ENCODE measurements at places on chromosomes 16 and 17.

GRCh38 chr16:11058832-11059231 lies 114.5 kb downstream of the CLEC16A start:
- no peak for DNase-seq

DNA sequence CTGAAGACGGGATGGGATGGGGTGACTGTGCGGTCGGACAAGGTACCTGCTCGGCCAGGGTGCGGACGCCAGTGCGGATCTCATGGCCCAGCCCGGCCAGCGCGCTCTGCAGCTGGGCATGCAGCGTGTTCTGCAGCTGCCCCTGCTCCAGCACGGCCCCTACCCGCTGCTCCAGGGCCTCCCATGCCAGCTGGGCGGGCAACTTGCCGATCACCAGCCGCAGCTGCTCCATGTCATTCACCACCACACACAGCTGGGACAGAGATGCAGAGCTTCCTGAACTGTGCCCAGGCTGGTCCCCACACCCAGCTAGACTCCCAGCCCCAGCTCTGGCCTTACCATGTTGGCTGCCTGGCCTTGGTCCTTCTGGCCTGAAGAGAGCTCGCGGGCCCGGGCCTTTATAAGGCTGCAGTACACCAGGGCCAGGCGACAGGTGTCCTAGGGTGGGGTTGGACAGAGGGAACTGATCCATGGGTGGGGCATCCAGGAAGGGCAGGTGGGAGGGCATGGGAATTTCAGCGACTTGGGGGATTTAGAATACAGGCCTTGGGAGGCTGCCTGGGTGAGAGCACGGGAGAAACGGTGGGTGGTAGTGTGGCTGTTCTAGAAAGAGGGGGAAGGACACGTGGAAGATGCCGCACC lies 9.8 kb downstream of the UNC13D start:
- DNase-seq: no peak

GRCh38 chr16:84947022-84947421 lies 64.3 kb downstream of the ZDHHC7 start:
- no peak for DNase-seq

DNA sequence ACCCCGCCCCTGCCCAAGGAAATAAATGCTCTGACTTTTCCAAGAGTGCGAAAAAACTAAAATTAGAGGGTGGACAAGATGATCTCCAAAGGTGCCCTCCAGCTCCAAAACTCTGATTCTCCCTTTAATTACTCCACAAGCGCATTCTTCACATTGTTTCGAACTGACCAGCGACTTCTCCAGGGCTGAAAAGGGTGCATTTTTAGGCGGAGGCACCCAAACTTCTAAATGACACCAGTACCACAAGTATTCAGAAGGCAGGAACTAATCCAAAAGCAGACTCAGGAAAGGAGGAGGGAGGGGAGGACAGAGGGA lies 750 bp downstream of the ZFHX3 start:
- DNase-seq: no peak

DNA sequence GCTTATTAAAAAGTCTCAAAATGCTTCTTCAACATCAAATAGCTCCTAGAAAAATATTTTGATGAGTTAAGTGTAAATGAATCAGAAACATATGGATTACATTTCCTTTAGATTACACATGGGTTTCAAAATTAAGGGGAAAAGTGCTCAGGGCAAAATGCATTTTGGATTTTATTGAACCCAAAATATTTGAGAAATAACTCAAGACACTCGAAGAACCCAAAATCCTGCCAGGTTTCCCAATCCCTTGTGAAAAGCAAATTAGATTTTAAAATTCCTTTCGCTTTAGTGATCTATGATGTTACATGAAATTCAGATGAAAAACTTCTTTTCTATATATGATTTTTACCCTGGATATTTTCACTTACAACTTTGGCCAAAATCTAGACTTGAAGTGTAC lies 847.4 kb upstream of the SOX9 start:
- DNase-seq: no peak

DNA sequence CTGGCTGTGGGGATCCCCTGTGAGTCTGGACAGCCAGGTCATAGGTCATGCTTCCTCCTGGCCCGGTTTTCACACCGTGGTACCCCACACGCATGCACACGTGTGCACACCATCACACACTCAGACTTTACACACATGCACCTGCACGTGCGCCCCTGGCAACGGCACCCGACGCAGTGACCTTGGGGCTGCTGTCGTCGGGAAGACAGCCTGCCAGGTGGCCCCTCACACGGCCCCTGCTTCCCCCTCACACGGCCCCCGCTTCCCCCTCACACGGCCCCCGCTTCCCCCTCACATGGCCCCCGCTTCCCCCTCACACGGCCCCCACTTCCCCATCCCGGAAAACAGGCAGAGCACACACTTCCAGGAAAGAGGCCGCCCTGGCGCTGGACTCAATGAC lies 45.1 kb downstream of the CBFA2T3 start:
- no peak for DNase-seq

- DNase-seq: no peak
Observed at GRCh38 chr16:73142053-73142854, 94.3 kb upstream of the ZFHX3 start.

DNA sequence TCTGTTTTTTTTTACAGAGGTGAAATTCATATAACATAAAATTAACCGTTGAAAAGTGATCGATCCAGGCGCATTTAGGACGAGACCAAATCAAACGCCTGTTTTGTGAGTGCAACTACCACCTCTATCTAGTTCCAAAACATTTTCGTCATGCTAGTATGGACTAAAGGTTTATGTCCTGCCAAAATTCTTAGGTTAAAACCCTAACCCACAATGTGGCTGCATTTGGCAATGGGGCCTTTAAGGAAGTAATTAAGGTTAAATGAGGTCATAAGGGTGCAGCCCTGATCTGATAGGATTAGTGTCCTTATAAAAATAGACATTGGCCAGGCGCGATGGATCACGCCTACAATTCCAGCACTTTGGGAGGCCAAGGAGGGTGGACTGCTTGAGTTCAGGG lies 32.8 kb upstream of the RCVRN start:
- no peak for DNase-seq

GRCh38 chr16:77689971-77690370 lies 32.3 kb upstream of the NUDT7 start:
- no peak for DNase-seq

DNA sequence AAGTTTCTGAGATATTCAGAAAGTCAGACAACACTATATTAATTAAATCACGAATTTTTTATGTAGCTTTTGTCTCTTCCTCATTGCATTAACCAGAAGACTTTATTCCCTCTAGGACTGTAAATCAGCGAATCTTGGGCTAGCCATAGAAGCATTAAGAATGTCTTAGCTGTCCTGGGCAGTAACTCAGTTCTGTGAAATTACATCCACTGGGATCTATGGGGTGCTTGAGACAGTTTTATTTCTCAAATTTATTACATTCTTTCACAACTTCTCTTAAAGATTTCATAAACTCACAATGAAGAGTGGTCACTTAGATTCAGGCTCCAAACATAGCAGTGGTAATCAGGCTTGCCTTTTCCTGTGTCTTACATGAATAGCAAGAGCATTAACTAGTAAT lies 1153.4 kb downstream of the CDH8 start:
- DNase-seq: no peak

DNA sequence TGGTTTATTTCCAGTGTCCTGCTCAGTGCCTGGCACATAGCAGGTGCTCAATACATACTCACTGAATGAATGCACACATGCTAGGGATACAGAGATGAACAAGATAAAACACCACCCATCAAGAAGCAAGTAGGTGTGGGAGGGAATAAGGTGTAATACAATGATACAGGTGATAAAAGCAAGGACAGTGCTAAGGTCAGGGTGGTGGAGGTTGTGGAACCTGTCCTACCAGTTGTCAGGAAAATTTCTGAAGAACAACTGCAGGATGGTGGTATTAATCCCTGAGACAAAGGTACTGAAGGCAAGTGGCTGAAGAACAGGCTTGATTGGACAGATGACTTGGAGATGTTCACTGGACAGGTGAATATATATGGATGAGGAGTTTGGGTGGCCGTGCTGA lies 1.8 kb downstream of the KNOP1 start:
- DNase-seq: no peak

DNA sequence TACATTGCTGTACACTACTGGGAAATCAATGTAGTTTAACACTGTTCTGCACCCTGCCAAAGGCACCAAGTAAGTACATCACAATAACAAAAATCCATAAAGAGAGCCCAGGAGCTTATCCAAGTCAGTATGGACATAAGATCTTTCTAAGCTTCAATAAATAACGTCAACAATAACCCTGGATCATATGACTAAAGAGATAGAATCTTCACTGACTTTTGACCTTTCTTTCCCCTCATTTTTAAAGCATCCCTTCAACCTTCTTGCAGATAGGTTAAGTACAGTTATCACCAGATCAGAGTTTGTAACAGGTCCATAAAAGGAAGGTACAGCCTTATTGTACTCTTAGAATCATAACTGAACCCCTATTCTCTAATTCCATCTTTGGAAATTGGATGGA lies 2.3 kb downstream of the CEP20 start:
- DNase-seq: no peak

DNA sequence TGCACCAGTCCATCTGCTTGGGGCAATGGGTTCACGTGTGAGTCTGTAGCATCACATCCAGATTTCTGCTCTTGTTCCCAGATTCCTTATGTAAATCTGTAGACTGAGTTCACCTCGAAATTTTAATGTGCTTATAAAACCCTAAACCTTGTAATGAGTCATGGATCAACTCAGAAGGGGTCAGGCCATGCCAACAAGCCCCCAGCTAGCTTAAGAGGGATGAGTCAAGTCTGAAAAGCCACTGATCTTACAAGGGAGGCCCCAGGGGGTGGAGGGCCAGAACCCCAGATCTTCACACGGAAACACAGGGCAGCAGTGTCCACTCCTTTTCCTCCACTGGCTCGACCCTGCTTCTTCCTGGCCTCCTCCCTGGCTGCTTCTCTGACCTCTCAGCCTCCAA lies 399.1 kb upstream of the CDH5 start:
- DNase-seq: no peak

DNA sequence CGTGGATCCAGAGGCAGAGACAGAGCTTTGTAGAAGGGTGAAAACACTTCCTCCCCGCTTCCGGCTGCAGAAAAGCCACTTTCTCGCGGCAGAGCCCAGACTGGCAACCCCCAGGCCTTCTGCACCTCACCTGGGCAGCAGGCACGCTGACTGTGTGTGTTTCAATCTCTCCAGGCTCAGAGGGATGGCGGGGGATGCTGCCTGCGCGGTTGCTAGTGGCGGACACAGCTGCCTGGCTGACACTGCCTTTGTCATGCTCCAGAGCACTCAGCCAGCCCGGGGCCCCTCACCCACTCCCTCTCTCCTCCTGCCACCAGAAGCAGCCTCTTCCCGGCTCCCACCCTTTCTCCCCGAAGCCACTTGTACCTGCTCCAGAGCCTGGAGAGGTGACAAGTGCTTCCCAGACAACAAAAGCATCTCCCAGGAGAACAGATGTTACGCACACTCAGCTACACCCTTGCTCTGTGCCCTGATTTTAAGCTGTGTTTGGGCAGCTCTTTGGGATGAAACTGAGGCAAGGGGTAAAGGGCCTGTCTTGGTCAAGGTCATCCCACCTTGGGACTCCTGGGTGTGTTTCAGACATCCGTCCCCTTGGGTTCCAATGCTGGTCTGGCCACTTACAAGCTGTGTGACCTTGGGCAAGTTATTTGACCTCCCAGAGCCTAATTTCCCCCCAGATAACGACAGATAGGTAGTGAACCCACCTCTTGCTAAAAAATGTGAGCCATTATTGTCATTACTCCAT lies 9.2 kb upstream of the GLIS2 start:
- no peak for DNase-seq

DNA sequence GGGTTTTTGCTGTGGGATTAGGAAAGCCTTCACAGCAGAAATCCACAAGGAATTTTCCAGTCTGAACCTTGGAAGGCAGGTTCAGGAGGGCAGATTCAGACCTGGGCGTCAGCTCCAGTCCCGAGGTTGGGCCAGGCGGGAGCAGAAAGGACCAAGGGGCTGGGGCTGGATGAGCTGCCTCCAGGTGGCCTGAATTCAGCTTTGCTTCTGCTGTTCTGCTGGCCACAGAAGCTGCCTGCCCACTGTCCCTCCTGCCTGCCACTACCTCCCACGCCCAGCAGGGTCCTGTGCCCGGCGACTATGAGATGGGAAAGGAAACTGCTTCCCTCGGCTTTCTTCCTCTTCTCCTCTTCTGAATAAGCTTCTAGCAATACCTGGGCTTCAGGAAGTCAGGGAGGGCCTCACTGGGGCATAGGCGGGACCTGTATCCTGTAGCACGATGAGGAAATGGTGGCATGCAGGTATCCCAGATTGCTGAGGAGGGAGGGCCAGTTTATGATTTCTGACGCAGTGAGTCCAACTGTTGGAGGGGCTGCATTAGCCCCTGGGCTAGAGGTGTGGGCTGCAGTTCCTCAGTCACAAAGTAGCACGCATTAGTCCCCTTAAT lies 18.4 kb downstream of the TBX4 start:
- DNase-seq: no peak

DNA sequence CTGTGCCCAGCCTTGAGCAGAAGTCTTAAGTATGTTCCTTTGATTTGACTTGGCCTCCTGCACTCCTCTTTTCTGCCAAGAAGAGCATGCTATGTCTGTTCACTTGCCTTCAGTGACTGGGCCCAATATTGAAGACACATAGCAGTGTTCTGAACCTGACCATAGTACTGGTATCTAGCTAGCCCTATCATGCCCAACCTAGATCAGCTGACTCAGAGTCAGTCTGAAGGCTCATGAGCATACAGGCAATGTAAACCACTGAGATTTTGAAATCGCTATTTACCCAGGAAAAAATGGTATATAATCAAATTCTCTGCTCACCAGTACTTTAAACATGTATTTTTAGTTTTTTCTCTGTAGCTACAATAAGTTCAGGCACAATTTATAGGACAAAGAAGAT lies 129.4 kb downstream of the TANC2 start:
- no peak for DNase-seq

GRCh38 chr16:59249011-59249410 lies 514.9 kb upstream of the GOT2 start:
- DNase-seq: no peak

DNA sequence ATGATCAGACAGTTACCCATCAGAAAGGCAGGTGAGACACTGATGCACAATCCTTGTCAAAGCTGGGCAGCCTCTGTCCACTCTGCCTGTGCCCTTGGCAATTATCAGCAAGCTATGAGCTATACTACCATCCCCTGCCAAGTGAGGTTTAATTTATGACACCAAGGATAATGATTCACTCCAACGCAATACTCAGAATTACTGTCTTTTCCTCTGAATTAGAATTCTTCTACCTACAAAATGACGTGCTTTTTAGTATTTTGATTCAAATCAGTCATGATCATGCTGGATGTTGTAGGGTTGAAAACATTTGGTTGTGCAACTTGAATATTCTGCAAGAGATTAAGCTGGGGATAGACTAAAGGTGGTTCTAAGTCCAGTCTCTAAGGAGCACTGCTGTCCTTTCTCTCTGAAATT lies 116.8 kb upstream of the SOX9 start:
- no peak for DNase-seq

All from activated naive CD8-positive, alpha-beta T cell treated with anti-CD3 and anti-CD28 coated beads, Interleukin-2, amount 50 U/mL, for 16 hours (primary cell).